Activated T-helper 17 cell treated with anti-CD3 and anti-CD28 coated beads, Interleukin-2, amount 50 U/mL, for 72 hours (primary cell): ENCODE measurements at places on chromosomes 6 and 20. TPM values are rescaled to one million over a fixed set of nuclear protein-coding genes. Genes with fewer than 3 reads are reported as not detected.

The SRSF3 gene
- total RNA-seq: 277 TPM

The FNDC11 gene
- 0.40 TPM for total RNA-seq

The GPX5 gene
- total RNA-seq: not detected

The C20orf144 gene
- total RNA-seq: 0.26 TPM

The TUBB2A gene
- total RNA-seq: 6.0 TPM

The TNFRSF6B gene
- total RNA-seq: not detected

The RPN2 gene
- 178 TPM for total RNA-seq
